ENCODE measurements at places on chromosomes 1 and 21.

DNA sequence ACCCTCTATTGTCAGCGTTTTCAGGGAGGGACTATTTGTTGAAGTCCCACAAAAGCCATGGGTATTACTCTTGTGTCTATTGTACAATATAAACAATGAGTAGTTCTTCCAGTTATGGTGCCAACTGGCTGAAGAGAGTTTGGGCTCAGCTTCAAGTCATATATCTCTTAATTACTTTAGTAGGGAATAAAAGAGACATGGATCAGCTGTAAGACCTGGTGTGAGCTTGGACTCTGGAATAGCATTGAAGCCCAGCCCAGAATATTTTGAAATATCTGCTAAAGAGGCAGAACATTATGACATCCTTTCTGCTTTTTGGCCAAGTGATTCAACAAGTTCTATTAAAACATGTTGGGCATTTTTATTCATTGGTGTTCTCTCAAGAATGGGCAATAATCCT lies 224.9 kb downstream of the BACH1 start:
- peak; percentile 84 for ATAC-seq

DNA sequence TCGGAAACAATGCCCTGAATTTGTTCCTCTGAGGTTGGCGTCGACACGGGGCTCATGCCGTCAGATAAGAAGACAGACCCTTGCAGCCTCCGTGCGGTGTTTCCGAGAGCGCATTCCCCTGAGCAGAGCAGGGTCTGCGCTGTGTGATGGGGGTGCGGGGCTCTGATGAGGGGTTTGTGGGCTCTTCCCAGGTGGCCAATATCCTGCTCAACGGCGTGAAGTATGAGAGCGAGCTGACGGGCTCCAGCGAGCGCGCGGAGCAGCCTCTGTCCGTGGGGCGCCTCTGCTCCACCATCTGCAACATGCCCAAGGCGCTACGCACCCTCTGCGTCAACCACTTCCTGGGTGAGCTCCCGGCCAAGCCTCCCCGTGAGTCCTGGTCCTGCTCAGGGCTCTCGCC lies 17.3 kb downstream of the SLC45A1 start:
- ATAC-seq = no peak

DNA sequence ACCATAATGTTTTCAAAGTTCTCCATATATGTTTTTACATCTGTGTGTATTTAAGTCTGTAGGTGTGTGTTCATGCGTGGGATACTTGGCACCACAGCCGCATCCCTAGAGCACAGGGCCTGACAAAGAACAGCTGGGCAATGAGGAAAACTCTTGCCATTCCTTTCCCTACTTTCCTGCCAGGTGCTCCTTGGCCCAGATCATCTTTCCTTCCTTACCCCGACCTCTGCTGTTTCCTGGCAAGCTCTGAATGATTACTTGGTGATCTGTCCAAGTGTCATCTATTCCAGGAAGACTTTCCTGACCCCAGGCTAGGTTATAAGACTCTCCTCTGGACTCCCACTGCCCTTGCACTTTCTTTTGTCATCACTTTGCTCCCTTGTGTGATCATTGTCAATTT lies 123.6 kb downstream of the ELAVL4 start:
- ATAC-seq = no peak

DNA sequence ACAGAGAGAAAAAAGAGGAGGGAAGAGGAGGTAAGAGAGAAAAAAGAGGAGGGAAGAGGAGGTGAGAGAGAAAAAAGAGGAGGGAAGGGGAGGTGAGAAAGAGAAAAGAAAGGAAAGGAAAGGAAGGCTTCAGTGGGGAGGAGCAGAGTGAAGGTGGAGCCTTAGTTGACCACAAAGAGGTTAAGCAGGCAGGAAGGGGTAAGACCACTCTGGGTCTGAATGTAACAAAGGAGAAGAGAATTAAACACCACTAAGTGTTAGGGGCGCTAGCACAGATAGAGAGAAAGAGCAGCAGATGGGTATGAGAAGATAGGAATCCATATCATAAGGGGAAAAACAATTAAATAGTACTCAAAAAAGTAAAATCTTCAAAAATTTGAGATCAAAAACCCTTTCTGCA lies 6.6 kb downstream of the PTPN14 start:
- no peak for ATAC-seq

- no peak for ATAC-seq
These were observed 12.3 kb upstream of the SSR2 start for GRCh38 chr1:156033011-156033410.

- no peak for ATAC-seq
These were observed 19.7 kb downstream of the AGO1 start for GRCh38 chr1:35902671-35903070.

DNA sequence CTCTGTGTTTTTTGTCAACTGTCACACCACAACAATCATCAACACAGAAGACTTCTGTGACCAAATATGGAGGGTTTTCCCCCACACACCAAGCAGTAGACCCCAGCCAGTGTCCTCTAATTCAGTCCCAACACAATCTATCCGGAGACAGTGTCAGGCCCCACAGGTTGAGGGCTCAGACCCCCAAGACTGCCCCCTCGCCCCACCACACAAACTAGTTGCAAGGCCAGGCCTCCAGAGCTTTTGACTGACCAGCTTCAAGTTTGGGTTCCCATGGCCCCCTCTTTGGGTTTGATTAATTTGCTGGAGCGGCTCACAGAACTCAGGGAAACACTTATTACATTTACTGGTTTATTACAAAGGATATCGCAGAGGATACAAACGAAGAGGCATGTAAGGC lies 37.2 kb downstream of the NEK2 start:
- ATAC-seq = no peak

GRCh38 chr21:42475036-42475435 lies 21.0 kb downstream of the RSPH1 start:
- ATAC-seq = no peak

GRCh38 chr1:155037851-155038441 lies 4.3 kb downstream of the DCST1 start:
- ATAC-seq = no peak

- ATAC-seq = no peak
These were observed 12.0 kb upstream of the FCAMR start for GRCh38 chr1:206982216-206982615.

DNA sequence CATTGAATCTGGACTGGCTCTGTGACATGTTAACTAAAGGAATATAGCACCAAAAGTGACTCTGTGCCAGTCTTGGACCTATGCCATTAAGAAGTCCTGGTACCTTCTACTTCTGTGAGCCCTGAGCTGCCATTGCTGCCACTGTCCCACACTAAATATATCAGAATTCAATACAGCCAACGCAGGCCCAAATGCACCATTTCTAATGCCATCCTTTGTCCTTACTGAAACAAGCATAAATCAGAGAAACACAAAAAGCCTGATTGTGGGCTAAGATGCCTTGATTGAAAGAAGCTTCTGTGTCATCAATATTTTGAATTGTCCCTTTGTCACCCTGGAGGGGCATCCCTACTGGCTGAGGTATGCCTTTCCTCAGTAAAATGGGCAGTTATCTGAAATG lies 66.9 kb upstream of the NEK2 start:
- ATAC-seq = no peak

DNA sequence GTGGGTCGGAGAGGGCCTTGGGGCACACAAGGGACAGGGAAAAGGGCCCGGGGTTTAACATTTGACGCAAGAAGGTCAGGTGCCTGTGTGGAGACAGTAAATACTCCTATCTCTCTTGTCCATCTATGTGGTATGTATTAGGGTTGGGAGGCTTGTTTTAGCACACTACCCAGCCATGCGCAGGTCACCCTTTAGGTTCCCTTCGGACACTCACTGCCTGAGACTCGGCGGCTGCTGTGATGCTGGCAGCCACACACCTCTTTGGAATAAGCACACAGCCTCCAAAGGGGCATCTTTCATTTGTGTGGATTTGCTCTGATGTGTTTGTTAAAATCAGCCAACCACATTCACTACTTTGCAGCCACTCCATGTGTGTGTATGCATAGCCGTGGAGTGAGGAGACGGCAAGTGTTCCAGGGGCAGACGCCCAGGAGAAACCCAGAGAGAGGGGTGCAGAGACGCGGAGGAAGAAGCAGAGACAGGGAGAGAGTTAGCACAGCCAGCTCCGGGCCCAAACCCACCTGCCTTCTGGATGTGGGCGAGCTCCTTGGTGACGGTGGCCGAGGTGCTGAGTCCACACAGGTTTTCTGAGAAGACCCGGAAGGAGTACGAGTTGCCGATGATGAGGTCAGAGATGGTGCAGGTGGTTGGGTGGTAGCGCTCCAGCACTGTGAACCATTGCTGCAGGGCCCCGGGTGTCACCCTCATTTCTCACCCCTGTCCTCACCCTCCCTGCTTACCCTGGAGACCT lies 5.7 kb downstream of the MYBPH start:
- no peak for ATAC-seq

- no peak for ATAC-seq
These were observed 251.3 kb upstream of the FMN2 start for GRCh38 chr1:239840336-239840735.

DNA sequence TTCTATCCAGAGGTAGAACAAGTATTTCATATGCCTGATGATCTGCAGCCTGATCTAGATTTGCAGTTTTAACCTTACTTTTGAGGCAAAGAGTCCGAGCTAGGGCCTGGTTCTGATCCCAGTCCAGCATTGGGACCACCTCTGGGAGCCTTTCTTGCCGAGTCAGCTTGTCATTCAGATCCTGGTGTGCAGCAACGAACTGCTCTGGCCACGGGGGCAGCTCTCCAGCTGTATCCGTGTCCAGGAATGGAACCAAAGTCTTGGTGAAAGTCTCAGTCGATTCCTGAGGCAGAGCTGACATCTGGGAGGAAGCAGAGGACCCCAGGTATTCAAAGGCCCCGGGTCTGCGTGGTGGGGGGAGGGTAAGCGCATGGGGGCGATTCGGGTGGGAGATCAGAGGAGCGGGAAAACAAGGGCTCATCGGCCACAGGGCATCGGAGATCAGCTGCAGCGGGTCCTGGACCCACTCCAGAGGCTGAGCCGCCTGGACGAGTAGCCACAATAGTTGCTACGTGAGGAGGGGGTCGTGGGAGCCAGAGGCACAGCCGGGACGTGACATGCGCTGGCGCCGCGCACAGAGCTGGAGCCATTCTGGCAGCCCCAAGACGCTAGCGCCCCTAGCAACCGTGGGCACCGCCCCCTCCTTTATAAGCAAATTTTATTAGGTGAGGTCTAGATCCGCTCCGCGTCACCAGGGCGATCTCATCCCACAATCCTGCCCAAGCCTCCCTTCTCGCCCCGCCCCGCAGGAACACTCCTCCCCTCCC lies 32.4 kb upstream of the BSDC1 start:
- no peak for ATAC-seq

- no peak for ATAC-seq
These were observed 157.3 kb downstream of the CASZ1 start for GRCh38 chr1:10639011-10639774.
